ENCODE measurements at places on chromosomes 6 and 20.

- DNase-seq = no peak
Observed at GRCh38 chr6:118387921-118388701, 160.0 kb upstream of the PLN start.

DNA sequence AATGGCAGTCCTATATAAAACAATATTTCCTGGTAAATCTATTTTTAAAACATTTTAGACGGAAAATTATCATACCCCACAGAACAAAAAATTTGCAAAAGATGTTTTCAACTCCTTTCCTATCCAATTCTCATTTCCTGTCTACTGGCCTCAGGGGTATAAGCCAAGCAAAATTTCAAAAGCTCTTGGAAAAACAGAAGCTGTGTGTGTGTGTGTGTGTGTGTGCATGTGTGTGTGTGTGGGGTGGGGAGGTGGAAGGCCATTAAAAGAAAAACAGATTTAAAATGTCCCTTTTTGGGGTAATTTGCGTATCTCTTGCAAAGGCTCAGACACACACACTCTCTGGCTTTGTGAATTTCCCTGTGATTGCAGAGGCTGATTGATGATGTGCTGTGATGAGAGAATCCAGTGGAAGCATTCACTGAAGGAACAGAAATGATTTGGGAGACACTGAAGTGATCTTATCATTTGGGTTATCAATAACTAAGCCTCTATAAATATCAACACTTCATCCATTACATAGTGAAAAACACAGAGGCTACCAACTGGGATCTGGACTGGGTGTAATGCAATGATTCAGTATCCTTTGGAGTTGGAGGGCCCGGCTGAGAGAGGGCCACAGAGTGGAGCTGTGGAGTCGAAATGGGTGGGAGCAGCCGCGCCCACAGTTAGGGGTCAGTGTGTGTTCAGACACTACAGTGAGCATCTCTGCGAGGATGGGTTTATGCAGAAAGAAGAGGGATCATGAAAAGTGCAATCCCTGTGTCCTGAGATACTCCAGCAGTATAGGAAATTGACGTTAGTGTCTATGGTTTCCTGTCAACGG lies 106.8 kb upstream of the PREP start:
- DNase-seq = no peak

- no peak for DNase-seq
Observed at GRCh38 chr6:129599467-129599866, 110.5 kb downstream of the ARHGAP18 start.

- no peak for DNase-seq
Observed at GRCh38 chr6:163449076-163449475, 34.6 kb downstream of the QKI start.

- no peak for DNase-seq
Observed at GRCh38 chr6:132675002-132675401, 16.0 kb upstream of the TAAR1 start.

DNA sequence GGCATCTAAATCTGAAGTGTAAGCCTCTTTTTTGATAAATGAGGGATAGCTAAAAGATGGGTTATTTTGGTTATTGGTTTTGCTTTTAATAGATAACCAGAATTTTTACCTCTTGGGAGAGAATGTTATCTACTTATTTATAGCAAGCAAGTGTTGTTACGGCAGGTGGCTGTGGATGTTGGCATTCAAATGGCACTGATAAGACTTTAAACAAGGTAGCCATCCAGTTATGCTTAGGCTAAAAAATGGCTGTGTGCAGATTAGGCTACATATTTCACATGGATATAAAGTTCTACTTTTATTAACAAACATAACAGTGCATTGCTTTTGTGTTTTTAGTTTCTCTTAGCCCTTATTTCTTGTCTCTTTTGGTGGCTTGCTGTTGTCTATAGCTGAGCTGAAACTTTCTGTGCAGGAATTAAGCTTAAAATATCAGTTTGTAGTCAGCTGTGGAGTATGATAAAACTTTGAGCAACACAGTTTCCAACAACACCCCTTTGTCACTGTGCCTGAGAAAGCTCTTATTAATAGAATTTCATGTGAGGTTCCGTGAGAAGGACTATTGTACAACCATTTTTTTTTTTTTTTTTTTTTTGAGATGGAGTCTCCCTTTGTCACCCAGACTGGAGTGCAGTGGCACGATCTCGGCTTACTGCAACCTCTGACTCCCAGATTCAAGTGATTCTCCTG lies 28.8 kb downstream of the CARMIL1 start:
- DNase-seq = no peak

DNA sequence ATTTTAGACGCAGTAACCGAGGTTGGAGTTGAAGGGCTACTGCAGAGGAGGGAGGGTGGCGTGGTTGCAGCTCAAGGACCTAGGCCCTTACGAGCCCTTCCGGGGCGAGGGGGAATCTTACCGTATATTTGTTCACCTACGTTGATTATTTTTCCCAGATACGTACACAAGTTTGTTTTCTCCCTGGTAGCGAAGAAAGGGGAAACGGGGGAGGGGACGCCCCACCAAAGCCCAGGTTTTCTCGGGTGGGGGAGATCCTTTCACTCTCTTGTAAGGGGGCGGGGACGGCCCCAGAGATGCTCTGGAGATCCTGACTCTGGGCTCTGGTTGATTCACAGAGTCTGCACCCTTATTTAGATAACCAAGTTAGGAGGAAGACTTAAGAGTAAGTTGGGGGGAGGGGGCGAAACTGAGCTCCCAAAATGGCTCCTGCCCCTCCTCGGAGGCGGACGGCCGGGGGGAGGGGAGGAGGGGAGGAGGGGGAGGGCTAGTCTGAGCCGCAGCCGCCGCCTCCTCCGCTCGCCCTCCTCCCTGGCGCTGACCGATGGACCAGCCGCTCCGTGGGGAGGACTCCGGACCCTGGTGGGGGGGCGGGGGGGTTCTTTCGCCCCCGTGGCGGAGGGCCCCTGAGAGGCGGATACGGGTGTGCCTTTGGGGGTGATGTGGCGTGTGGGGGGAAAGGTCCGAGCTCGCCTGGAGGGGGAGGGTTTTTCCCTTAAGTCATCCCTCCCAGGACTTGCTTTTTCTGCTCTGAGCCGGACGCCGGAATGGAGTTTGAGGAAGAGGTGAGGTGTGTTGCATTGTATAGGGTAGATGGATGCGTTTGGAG lies 2.2 kb downstream of the BRD2 start:
- peak; percentile 63 for DNase-seq

- DNase-seq = no peak
Observed at GRCh38 chr6:3803627-3804468, 45.3 kb upstream of the FAM50B start.

GRCh38 chr20:20609522-20609921 lies 102.9 kb downstream of the RALGAPA2 start:
- DNase-seq = no peak

- DNase-seq = no peak
Observed at GRCh38 chr6:11972806-11973205, 39.3 kb upstream of the HIVEP1 start.

DNA sequence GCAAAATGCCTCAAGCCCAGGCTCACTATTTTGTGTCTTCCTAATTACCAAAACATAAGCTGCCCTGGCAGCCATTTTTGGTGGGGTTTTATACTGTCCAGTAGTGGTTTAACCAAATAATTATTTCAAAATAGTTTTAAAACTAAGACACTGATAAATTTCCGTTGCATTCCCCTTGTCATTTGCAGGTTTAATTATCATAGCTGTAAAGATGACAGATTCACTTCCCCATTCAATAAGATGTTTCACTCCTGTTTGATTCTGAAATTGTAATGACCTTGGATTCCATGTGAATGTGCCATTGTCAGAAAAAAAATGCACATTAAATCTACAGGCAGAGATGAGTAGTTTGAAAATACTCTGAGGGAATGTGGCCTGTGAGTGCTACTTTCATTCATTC lies 172.0 kb downstream of the COL9A1 start:
- no peak for DNase-seq

GRCh38 chr6:36149476-36149875 lies 19.2 kb downstream of the MAPK13 start:
- no peak for DNase-seq

GRCh38 chr6:167538746-167539145 lies 213.9 kb downstream of the TTLL2 start:
- no peak for DNase-seq

GRCh38 chr6:139474145-139475108 lies 100.0 kb upstream of the CITED2 start:
- DNase-seq = no peak

- DNase-seq = no peak
Observed at GRCh38 chr20:41412324-41413120, 45.9 kb upstream of the EMILIN3 start.

- DNase-seq = no peak
Observed at GRCh38 chr20:57779401-57780003, 69.7 kb upstream of the PMEPA1 start.

DNA sequence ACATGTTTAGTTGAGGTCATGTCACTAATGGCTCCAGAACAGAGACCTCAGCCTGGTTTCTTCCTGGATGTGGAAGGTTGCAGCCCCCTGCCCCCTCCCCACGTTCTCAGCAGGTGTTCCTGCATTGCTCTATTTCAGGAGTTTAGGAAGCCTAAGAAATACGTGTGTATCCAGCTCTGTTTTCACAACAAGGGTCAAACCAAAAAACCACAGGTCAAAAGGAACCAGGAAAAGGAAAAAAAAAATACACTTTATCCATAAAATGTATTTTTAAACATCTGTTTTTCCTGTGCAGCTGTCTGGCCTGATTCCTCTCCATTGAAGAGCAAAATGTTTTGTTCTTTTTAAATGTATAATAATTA lies 107.9 kb upstream of the PLEKHG1 start:
- DNase-seq = no peak
